ENCODE measurements at places on chromosomes 2 and 18. TPM values are rescaled to one million over a fixed set of nuclear protein-coding genes. Genes with fewer than 3 reads are reported as not detected.

Gene AQP12A
- total RNA-seq = not detected

Gene CIDEA
- total RNA-seq = not detected

Gene ATP6V1C2
- not detected for total RNA-seq

Gene BCL11A
- total RNA-seq = under 0.01 TPM
